Stimulated activated CD8-positive, alpha-beta memory T cell treated with anti-CD3 and anti-CD28 coated beads, Interleukin-7, amount 100 ng/mL, for 48 hours (primary cell): ENCODE measurements at places on chromosomes 6 and 20.

- no peak for DNase-seq
Measured at GRCh38 chr6:148934961-148935360, 188.1 kb downstream of the UST start.

- DNase-seq = no peak
Measured at GRCh38 chr6:7559651-7560385, 18.3 kb downstream of the DSP start.

GRCh38 chr6:25042984-25043725, 107.4 kb upstream of the RIPOR2 start:
- DNase-seq = no peak

- no peak for DNase-seq
Measured at GRCh38 chr6:47512872-47513271, 35.3 kb downstream of the CD2AP start.

DNA sequence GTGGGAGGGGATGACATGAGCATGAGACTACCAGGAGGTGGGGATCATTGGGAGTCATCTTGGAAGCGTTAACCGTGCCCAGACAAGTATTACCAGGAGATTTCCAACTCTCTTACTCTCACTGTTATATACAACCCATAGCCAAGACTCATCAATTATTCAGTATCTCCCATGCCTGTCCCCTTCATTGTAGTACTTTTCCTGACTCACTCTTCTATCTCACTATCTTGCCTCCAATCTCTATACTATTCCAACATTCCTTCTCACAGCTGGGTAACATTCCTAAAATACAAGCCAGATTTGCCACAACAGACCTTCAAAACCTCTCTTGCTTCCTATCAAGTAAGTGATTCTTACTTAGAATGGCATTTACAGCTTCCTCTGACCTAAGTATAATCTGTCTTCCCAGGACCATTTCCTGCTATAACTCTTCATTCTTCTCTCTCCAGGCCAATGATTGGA, 226.3 kb upstream of the SMLR1 start:
- no peak for DNase-seq

- DNase-seq = no peak
Measured at GRCh38 chr6:114404339-114404955, 61.6 kb upstream of the HS3ST5 start.

- no peak for DNase-seq
Measured at GRCh38 chr20:50729901-50730764, 1.2 kb upstream of the PARD6B start.

DNA sequence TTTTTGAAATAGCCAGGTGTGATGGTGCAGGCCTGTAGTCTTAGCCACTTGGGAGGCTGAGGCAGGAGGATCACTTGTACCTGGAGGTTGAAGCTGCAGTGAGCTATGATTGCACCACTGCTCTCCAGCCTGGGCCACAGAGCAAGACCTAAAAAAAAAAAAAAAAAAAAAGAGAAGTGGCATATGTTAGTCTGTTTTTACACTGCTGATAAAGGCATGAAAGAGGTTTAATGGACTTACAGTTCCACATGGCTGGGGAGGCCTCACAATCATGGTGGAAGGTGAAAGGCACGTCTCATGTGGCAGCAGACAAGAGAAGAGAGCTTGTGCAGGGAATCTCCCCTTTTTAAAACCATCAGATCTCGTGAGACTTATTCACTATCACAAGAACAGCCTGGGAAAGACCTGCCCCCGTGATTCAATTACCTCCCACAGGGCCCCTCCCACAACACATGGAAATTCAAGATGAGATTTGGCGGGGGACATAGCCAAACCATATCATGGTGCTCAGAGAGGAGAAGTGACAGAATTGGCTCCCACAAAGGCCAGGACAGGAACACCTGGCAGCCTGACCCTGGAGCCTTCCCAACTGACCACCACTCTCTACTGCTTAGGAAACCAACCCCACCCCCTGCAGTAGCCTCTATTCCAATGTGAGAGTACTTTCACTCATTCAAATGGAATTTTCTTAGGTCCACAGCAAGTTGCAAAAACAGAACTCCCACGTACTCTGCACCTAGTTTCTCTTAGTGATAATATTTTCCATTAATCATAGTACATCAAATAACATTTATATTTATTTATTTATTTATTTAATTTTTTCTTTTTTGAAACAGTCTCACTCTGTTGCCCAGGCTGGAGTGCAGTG, 29.8 kb downstream of the ARHGAP40 start:
- no peak for DNase-seq

DNA sequence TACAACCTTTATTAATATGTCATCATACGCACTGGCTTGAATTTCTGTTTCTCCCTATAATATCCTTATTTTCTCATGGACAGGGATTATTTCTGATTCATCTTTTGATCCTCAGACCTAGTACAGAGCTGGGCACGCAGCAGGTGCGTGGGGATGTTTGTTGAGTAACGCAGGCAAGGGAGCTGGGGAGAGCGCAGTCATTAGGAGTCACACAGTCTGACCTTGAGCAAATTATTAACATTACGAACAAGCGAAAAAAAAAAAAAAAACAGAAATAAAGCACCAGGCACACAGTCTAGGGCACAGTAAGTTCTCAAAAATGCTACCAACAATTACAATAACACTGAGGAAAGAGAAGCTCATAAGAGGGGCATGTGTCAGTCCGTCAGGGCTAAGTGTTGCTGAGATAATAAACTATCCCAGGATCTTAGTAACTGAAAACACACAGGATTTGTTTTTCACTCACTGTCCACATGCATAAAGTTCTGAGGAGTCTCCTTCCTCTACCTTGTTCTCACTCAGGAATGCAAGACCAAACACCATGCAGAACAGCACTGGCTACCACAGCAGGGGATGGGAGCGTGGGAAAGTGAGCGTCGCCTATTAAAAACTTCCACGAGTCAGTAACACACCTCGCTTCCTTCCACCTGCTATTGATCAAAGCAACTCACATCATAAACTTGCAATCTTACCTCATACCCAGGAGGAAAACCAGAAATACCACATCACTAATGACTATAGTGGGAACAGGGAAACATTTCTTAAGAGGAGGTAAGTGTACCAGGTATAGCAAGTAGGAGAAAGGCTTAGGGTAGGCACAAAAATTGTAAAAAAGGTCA, 56.9 kb downstream of the PDE10A start:
- no peak for DNase-seq

GRCh38 chr6:53326372-53327016, 22.3 kb downstream of the ELOVL5 start:
- DNase-seq = no peak

- DNase-seq = no peak
Measured at GRCh38 chr6:33668328-33668727, 43.2 kb downstream of the UQCC2 start.

GRCh38 chr6:70666706-70667105, 977 bp upstream of the SMAP1 start:
- DNase-seq = no peak

- no peak for DNase-seq
Measured at GRCh38 chr6:35396991-35397390, 54.6 kb downstream of the PPARD start.
